ENCODE measurements at places on chromosomes 12 and 14.

DNA sequence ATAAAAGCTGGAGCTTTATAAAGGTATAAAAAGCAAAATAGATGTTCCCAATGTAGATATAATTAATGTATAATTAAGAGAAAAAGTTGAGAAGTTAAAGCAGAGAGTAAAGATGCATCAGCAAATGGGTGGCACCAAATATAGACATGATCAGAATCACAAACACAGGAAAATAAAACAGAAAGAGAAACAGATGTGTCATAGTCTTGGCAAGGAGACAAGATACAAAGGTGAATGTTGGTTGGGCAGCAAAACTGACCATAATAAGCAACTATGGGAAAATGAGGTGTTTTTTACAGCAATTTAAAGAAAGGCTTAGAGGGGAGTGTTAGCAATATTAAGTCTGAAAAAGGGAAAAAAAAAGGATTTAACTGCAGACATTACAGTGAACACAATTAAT is 135.4 kb upstream of the CLEC14A start:
- DNase-seq, result no peak

DNA sequence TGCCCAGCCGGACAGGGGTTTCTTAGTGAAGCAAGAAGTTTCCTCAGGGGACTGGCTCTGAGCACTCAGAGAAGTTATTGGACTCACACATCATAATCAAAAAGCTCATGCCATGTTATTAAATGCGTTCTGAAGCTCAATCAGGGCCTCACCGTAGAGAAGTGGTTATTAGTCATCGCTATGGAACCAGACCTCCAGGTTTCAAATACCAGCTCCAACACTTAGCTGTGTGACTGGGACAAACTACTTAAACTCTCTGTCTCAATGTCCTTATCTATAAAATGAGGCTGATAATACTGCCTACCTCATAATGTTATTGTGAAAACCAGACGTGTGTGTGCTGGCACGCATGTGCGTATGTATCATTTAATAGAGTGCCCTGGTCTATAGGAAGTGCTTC is 7.3 kb downstream of the STAT6 start:
- no peak for DNase-seq

GRCh38 chr12:31845613-31846322 is 113.4 kb upstream of the RESF1 start:
- no peak for DNase-seq

DNA sequence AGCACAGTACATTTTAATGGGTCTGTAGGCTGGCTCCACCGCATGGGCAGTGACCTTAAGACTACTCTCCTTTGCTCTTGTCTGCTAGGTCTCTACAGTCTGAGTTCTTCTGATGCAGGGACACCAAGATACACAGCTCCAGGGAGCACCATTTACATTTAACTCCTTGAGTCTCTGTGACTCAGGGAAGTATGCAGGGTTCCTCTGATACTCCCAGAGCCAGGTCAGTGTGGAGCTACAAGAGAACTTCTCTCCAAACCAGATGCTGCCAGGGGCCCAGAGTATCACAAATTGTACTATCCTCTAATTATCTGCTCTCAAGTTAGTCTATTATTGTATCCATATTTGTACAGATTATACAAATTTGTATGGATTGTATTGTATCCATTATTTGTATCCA is 15.2 kb downstream of the ZFP36L1 start:
- DNase-seq, result no peak

DNA sequence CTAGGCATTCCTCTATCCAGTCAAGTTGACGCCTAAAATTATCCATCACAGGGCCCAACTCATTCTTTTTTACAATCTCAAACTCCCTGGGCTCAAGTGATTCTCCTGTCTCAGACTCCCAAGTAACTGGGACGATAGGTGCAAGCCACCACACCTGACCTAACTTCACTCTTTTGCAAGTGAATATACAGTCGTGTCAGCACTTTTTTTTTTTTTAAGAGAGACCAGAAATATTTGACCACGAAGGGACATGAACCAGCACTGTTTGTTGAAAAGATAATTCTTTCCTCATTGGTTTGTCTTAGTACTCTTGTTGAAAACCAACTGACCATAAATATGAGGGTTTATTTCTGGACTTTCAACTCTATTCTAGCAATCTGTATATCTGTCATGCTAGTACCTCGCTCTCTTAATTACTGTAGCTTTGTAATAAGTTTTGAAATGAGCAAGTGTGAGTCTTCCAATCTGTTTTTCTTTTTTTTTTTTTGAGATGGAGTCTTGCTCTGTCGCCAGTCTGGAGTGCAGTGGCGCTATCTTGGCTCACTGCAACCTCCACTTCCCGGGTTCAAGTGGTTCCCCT is 14.0 kb downstream of the PTGR2 start:
- DNase-seq, result no peak

DNA sequence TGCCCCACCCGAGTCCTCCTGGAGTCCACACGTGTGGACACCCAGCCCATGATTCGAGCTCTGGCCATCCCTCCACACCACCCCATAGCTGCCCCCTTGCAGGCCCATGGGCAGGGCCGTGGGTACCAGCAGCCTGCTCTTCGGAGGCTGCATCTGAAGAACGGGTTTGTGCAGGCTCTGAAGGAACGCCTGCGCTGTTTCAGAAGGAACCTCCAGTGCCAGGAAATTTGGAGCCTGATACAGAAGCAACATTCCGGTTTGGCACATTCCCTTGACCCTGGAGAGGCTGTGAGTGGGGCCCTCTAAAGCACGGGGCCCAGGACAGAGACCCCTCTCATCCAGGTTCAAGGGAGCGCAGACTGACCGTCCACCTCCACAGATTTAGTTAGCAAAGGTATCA is 57.0 kb downstream of the ZNF664 start:
- DNase-seq, result no peak

DNA sequence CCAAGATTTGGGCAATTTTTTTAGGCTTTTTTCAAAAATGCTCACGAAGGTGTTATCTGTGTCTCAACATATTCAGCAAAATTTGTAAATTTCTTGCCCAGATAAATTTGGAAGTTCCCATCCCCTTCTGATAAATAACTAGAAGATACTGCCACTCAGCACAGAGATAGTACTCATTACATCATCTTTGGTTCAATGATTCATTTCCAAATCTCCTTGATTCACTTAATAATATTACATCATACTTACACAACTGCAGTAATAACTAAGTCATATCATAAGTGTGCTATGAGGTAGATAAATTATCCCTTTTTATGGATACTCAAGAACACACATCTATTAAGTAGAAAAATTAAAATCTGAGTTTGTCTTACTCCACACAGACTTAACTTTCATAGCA is 89.4 kb downstream of the RPAP3 start:
- no peak for DNase-seq

GRCh38 chr14:71405676-71406075 is 498.4 kb downstream of the PCNX1 start:
- no peak for DNase-seq

GRCh38 chr12:124170760-124171159 is 124.1 kb upstream of the RFLNA start:
- DNase-seq, result no peak

DNA sequence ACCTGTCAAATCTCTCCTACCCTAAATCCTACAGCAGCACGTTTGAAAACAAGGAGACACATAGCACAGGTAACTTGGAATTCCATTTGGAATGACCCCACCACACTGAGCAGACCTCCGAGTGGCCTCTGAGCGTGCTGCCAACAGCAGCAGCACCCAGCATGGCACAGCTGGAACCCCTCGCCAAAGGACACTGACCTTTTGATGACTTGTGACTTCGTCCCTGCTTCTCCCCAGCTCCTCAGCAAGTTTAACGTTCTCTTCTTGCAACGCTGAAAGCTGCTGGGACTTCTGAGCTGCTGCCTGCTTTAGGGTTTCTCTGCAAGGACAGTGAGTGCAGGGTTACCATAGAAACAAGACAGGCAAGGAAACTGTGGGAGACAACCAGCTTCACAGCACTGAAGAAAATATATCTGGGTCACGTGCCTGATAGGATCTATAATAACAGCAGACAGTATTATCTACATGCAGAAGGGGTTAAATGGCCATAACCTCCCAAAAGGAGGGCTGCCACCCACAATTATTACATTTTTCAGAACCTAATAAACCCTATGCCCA is 43.3 kb upstream of the VPS33A start:
- no peak for DNase-seq

DNA sequence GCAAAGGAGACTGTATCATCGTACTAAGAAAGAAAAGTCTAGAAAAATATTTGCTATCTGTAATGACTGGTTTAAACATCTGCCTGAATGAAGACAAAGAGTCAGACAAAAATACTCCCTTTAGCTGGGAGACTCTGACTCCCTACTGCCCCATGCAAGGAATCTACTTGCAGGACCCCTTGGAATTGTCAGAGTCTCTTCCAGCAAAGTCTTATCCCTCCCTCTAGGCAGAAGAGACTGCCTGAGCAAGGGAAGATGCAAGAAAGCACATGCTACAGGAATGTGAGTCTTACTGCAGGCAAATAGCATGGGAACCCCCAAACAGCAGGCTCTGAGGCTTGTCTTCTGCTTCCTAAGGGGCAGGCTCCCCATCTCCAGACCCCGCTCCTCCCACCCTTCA is 154.0 kb downstream of the KCNA5 start:
- no peak for DNase-seq

DNA sequence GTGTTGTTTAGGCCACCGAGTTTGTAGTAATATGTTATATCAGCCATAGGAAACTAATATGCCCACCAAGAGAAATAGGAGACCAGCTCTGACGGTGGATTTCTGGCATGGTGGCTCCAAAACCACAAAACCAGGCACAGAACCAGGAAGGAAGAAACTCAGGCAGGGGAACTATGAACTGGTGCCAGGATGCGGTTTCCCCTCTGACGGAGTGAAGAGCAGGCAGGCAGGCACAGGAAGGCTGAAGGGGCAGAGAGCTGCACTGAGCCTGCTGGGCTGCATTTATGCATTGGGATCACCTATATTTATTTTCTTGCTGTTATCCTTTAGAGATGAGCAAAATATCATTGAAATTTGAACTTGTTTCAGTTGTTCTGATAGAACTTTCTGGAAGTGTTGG is 479.4 kb downstream of the VRK1 start:
- no peak for DNase-seq

DNA sequence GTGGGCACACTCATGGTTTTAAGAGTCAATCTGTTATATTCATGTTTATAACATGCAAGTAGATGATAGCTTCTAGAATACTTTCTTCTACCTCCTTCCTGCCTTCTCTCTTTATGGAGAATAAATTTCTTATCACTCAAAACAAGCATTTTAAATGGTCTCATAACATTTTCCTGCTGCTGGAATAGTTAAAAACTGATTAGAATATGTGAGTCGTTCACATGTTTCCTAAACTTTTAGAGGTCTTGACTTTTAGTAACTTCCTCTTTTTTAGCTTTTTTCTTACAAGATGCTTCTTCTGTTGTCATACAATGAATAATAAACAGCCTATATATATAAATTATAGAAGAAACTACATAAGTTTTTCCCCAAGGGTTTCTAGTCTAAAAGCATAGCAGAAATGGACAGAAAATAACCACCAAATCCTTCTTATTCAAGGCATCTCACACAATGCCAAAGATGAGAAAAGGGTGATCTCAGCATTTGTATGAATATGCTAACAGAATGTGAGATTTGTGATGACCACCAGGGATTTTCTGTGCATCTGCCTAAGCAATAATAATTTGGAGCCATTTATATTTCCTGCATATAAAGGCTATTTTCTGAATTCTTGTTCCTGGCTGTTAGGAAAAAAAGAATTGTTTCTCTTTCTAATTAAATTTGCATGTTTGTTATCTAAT is 127.8 kb downstream of the DAAM1 start:
- DNase-seq, result no peak

- DNase-seq, result no peak
These were observed 368.7 kb downstream of the NELL2 start for GRCh38 chr12:44507461-44507860.

DNA sequence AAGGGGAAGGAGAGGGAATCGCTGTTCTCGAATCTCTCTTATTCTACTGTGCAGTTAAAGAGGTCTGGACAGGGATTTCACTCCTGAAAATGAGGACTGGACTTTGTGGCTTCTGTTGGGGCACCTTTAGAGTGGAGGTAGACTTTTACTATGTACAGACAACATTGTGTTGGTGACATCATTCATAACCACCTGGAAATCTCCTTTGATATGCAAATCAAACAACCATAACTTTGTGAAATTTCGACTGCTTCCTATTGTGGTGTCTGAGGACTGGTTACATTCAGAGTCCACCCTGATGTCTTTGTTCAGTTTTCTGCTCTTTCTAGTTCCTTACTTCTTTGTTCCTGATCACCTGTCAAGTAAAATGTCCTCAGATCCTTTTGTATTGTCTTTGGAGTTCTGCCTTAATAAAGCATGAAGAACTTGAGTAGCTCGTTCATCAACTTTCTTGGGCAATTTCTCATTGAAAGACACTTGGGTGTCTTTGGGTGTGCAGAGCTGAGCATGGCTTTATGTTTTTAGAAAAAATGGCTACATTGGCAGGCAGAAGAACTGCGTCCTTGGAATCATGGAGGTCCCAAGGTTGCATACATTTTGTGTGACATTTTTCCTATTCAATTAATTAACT is 29.8 kb downstream of the LRRK2 start:
- DNase-seq, result no peak

- no peak for DNase-seq
These were observed 96.8 kb downstream of the OSBPL8 start for GRCh38 chr12:76462668-76463224.

DNA sequence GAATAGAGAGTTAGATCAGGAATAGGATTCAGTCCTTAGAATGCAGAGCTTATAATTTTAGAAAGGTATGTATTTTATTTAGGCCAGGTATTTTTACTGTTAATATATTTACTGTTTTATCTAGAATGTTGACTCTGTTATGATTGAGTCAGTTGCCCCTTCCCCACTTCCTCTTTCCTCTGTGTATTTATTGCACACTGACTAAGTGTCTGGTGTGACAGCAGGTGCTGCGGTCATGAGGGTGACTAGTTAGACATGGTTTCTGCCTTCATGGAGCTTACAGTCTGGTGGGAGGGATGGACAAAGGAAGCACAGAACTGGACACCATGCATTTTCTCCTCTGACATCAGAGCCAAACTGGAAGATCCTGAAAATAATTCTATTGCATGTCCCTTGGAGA is 159.8 kb downstream of the CACNA1C start:
- DNase-seq, result no peak

GRCh38 chr14:77123381-77124325 is 17.9 kb downstream of the ZDHHC22 start:
- peak; percentile 92 for DNase-seq

DNA sequence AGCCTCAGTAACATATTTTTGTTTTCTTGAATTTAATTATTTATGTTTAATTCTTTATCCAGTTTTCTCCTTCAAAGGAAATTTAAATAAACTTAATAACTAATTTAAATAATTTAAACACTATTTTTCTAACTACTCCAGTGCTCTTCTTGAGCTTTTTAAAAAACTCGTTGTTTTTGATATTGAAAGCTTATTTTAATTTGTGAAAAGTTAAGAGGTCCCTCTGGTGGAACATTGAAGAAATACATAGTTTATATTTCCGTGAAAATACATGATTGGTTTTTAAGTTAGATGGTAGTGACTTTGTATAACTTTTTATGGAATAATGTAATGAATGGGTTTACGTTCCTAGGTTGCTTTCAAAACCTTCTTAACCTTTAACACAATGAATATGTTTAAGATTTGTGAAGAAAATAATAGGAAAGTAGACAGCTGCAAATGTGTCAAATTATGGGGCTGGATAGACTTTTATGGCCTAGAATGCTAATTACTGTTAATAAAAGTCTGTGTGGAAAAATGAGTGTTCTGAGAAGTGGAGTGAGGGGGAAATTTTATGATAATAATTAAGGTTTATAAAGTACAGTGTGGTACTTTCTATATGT is 45.9 kb upstream of the MSRB3 start:
- DNase-seq, result no peak

- no peak for DNase-seq
These were observed 32.2 kb downstream of the AACS start for GRCh38 chr12:125097427-125097826.

- DNase-seq, result no peak
These were observed 308.1 kb downstream of the EGLN3 start for GRCh38 chr14:33642691-33643244.

Data from NCI-H510A (cell line).